ENCODE measurements at places on chromosomes 2 and 18. TPM values are rescaled to one million over a fixed set of nuclear protein-coding genes. Genes with fewer than 3 reads are reported as not detected.

DNA sequence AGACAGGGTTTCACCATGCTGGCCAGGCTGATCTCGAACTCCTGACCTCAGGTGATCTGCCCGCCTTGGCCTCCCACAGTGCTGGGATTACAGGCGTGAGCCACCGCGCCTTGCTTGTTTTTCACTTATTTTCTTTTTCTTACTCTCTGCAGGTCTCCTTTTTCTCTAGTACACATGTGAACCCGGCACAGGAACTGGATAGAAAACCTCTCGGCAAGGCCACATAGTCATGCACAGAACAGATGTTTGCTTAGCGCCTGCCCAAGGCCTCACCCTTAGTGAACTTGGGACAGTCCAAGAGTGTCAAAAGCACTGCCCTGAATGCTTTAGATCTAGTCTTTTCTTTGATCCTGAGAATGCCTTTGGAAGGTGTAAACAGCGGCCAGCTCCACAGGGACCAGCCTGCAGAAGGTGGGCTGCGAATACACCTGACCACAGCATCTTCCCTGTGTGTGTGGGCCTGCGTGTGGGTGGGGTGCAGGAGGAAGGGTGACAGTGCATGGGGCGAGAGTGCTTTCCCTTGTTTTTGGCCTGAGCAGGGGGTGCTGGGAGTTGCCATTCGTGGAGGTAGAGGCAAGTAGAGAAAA lies 27.0 kb downstream of the IMPA2 start:
- H3K4me3 ChIP-seq = no peak overlapping the region
- no peak for DNase-seq
- H3K4me1 ChIP-seq = no peaks in the 10 kb centered on the region
- no peak overlapping the region for H3K27ac ChIP-seq
- H3K36me3 ChIP-seq = peaks cover 32% of the 10 kb centered on the region

GRCh38 chr2:105078906-105079495 lies 41.1 kb downstream of the MRPS9 start:
- H3K4me3 ChIP-seq = no peak overlapping the region
- no peaks in the 10 kb centered on the region for H3K4me1 ChIP-seq
- no peaks in the 10 kb centered on the region for H3K27me3 ChIP-seq
- H3K27ac ChIP-seq = no peak overlapping the region
- no peak for DNase-seq
- H3K36me3 ChIP-seq = peaks cover 11% of the 10 kb centered on the region

- no peak overlapping the region for H3K4me3 ChIP-seq
- no peak overlapping the region for H3K27ac ChIP-seq
- no peaks in the 10 kb centered on the region for H3K36me3 ChIP-seq
- no peak for DNase-seq
These were observed 18.0 kb downstream of the DYTN start for GRCh38 chr2:206700156-206700555.

DNA sequence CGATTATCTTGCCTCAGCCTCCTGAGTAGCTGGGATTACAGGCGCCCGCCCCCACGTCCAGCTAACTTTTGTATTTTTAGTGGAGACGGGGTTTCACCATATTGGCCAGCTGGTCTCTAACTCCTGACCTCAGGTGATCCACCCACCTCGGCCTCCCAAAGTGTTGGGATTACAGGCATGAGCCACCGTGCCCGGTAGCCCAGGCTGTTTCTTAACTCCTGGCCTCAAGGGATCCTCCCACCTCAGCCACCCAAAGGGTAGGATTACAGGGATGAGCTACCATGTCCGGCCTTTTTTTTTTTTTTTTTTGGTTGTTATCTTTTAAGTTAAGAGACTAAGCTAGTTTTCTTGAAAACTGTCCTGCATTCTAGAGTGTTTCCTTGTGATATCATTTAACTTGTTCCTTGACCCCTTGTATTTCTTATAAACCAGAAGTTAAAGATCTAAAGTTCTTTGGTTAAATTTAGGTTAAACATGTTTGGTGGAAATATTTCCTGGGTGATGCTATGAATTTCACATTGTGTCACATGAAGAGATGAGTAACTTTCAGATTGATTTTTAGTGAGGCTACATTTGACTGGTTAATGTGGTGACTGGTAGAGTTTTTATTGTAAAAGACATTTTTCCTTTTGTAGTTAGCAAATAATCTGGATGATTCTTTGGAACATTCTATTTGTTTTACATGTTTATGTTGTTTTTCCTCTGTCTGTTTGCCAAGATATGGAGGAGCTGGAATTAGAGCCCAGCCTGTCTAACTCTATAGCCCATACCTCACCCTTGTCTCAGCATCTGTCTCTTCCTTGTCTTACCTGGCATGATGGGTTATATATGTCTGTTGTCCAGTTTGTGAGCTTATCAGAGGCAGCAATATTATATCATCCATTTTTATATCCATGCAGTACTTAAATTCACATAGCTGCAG lies 5.2 kb downstream of the NCAPH start:
- H3K27ac ChIP-seq = no peak overlapping the region
- H3K36me3 ChIP-seq = peaks cover 40% of the 10 kb centered on the region
- H3K4me3 ChIP-seq = no peak overlapping the region

Gene TMEM200C
- total RNA-seq = 4.8 TPM

DNA sequence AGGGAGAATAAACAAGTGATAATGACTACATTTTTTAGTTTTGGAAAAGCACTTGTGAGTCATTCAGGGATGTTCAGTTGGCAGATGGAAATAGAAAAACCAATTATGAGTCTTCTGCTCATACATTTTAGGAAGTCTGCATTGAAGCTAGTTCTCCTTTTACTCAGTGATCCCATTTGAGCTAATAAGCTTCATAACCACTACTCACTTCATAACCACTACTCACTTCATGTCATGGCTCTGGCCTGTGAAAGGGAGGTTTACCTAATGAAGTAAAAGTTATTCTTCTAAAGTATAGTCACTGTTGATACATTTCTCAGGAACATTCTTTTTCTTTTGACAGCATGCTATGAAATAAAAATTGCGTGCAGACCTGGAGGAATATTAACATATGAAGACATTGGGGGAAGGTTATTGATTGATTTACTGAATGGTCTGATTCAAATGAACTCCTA lies 948.7 kb downstream of the TSN start:
- H3K27me3 ChIP-seq = no peaks in the 10 kb centered on the region
- no peak for DNase-seq
- H3K36me3 ChIP-seq = no peaks in the 10 kb centered on the region
- no peak overlapping the region for H3K4me3 ChIP-seq
- no peak overlapping the region for H3K27ac ChIP-seq

DNA sequence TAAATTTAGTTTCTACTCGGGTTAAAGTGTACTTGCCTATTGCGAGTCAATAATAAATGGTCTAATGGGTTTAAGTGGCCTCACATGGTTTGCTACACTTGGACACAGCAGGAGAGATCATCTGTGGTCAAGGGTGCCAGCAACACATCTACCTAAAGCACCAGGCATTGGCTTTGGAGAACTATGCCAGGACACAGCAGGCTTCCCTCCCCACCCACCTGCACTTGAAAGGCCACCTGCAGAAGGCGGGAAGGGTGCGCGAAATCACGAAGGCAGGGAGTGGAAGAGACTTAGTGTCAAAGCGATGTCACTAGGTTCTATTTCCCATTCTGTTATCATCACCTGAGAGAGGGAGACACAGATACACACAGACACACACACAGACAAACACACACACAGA lies 44.5 kb downstream of the MYT1L start:
- H3K4me1 ChIP-seq = no peaks in the 10 kb centered on the region
- H3K27me3 ChIP-seq = no peaks in the 10 kb centered on the region
- no peak for DNase-seq
- no peak overlapping the region for H3K4me3 ChIP-seq

DNA sequence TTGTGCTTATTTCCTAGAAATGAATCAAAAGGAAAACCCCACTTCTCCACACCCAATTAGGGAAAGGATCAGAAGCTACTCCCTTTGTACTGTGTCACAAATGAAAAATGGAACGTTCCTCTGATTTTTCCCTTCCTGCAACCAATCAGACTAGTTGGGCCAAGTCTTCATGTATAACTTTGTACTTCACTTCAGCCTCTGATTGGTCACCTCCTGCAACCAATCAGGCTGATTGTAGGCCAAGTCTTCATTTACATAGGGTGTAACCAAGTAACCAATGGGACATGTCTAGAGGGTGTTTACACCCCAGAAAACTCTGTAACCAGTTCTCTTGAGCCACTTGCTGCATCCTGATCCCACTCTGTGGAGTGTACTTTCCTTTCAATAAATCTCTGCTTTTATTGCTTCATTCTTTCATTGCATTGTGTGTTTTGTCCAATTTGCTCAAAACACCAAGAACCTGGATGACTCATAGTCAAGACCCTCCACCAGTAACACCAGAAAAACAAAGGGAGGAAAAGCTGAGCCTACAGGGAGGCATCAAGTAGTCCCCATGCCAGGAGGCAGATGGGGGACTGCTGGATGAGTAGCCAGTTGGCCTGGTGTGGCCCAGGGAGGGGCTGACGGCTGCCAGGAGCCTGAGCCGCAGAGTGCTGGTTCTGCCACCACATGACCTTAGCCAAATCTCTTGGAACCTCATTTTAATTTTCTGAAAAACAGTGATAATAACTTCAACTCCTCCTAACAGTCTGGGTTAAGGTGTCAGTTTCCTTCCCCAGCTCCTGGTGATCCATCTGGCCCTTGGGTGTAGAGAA lies 46.1 kb downstream of the SOWAHC start:
- H3K4me3 ChIP-seq = no peak overlapping the region
- H3K27me3 ChIP-seq = no peaks in the 10 kb centered on the region
- no peaks in the 10 kb centered on the region for H3K36me3 ChIP-seq
- no peak for DNase-seq

Gene PECR
- total RNA-seq = 18.2 TPM

Gene ADRA2B
- 2.3 TPM for total RNA-seq

GRCh38 chr2:227856697-227857096 lies 14.7 kb upstream of the DAW1 start:
- no peak overlapping the region for H3K4me3 ChIP-seq
- H3K4me1 ChIP-seq = no peaks in the 10 kb centered on the region
- H3K27me3 ChIP-seq = no peaks in the 10 kb centered on the region
- DNase-seq = no peak
- no peak overlapping the region for H3K27ac ChIP-seq

Gene ATP6V1B1
- not detected for total RNA-seq

GRCh38 chr18:26864658-26865057 lies 849 bp downstream of the AQP4 start:
- peak; percentile 55 for DNase-seq
- peaks cover 30% of the 10 kb centered on the region for H3K27me3 ChIP-seq
- H3K4me1 ChIP-seq = no peaks in the 10 kb centered on the region
- H3K36me3 ChIP-seq = no peaks in the 10 kb centered on the region

Gene HPCAL1
- 8.1 TPM for total RNA-seq

DNA sequence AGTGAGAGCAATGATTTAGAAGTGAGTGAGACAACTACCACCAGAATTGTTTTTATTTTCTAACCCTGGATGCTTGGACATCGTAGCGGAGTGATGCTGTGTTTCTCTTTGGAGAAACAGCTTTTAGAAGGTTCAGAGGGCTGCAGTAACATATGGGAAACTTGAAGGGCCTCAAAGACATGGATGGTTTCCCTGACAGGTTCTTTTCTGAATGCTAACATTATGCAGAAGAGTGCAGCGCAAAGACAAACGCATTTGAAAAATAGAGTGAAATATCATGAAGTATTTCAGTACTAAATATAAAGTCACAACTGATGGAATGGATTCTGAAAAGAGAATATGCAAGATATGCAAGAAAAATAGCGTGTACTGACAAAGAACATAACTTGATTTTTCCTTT lies 385.1 kb upstream of the DSEL start:
- H3K27me3 ChIP-seq = no peaks in the 10 kb centered on the region
- H3K4me1 ChIP-seq = no peaks in the 10 kb centered on the region
- H3K4me3 ChIP-seq = no peak overlapping the region
- no peak for DNase-seq

GRCh38 chr2:66272751-66273150 lies 162.2 kb upstream of the MEIS1 start:
- H3K4me3 ChIP-seq = no peak overlapping the region
- no peak for DNase-seq
- no peaks in the 10 kb centered on the region for H3K4me1 ChIP-seq
- H3K27ac ChIP-seq = no peak overlapping the region
- no peaks in the 10 kb centered on the region for H3K36me3 ChIP-seq

Gene ASB18
- not detected for total RNA-seq

Gene BOK
- total RNA-seq = 24.5 TPM

- no peaks in the 10 kb centered on the region for H3K27me3 ChIP-seq
- no peak for DNase-seq
- H3K27ac ChIP-seq = no peak overlapping the region
- H3K4me1 ChIP-seq = no peaks in the 10 kb centered on the region
- no peaks in the 10 kb centered on the region for H3K36me3 ChIP-seq
- H3K4me3 ChIP-seq = no peak overlapping the region
These were observed 46.7 kb upstream of the KCNF1 start for GRCh38 chr2:10864861-10865636.

DNA sequence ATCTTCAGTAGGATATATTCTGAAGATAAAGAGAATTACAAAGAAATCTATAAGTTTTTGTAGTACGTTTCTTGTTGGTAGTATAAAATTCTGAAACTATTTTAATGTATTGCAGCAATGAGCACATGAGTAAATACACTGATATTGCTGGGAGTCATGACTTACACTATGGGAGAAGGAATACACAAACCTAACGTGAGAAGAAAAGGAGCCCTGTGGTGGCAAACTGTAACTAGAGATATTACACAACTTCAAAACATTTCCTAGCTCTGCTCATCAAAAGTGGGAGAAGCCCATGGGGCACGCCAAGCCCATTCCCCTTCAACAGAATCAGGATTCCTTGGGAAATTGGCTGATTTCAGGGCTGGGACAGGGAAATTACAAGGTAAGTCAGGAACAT lies 20.5 kb downstream of the SPIRE1 start:
- H3K4me3 ChIP-seq = no peak overlapping the region
- DNase-seq = no peak
- H3K27me3 ChIP-seq = no peaks in the 10 kb centered on the region
- no peaks in the 10 kb centered on the region for H3K4me1 ChIP-seq
- H3K27ac ChIP-seq = no peak overlapping the region

Gene DTNA
- total RNA-seq = 51.6 TPM

Gene TOGARAM2
- total RNA-seq = 4.2 TPM

Gene PCBP1
- 373 TPM for total RNA-seq

DNA sequence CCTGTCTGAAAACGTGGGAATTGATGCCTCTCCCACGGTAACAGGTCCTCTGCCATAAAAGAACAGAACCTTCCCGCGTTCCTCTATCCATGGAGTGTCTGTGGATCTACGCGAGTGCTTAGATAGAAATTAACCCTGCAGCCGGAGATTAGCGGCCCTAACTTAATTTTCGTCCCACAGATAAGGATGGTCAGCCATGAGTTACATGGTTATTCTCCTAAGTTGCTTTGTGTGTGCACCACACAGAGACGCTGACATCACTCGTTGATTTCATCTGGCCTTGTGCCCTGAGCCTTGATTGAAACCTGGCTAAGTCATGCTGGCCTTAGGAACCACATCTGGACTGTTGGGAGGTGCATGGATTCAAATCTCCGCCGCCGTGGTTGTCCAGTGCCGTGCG lies 132.1 kb downstream of the GBX2 start:
- H3K36me3 ChIP-seq = no peaks in the 10 kb centered on the region
- no peak overlapping the region for H3K4me3 ChIP-seq
- no peaks in the 10 kb centered on the region for H3K27me3 ChIP-seq
- no peak for DNase-seq
